ENCODE measurements at places on chromosomes 13 and 19.

GRCh38 chr19:1173159-1173844 lies 766 bp downstream of the SBNO2 start:
- peak; percentile 22 for DNase-seq

- peak; percentile 64 for DNase-seq
These were observed 23.1 kb upstream of the SPRY2 start for GRCh38 chr13:80363890-80364503.

DNA sequence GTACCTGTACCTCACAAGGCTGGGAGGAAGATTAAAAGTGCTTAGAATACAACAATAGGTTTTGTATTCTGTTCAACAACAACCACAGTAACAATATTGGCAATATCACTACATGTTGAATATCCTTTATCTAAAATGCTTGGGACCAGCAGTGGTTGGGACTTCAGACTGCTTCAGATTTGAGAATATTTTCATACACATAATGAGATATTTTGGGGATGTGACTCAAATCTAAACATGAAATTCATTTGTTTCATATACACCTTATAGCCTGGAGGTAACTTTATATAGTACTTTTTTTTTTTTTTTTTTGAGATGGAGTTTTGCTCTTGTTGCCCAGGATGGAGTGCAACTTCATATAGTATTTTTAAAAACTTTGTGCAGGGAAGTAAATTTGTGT lies 73.9 kb downstream of the USP12 start:
- DNase-seq: no peak

DNA sequence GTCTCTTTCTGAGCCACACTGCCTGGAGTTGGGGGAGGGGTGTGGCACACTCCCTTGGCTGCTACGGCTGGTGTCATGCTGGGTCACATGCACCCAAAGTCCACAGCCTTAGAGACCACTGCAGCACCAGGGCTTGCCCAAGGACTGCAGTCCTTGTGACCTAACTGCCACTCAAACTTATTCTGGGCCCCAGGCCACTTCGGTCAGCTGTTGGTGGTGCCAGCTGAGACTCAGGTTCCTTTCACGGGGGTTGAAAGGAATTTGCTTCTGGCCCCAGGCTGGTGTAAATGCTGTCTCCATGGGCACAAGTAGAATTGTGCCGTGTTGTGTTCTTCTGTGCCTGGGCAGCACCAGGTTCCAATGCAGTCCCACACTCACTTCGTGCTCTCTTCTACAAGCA lies 9.5 kb upstream of the VN1R1 start:
- no peak for DNase-seq

DNA sequence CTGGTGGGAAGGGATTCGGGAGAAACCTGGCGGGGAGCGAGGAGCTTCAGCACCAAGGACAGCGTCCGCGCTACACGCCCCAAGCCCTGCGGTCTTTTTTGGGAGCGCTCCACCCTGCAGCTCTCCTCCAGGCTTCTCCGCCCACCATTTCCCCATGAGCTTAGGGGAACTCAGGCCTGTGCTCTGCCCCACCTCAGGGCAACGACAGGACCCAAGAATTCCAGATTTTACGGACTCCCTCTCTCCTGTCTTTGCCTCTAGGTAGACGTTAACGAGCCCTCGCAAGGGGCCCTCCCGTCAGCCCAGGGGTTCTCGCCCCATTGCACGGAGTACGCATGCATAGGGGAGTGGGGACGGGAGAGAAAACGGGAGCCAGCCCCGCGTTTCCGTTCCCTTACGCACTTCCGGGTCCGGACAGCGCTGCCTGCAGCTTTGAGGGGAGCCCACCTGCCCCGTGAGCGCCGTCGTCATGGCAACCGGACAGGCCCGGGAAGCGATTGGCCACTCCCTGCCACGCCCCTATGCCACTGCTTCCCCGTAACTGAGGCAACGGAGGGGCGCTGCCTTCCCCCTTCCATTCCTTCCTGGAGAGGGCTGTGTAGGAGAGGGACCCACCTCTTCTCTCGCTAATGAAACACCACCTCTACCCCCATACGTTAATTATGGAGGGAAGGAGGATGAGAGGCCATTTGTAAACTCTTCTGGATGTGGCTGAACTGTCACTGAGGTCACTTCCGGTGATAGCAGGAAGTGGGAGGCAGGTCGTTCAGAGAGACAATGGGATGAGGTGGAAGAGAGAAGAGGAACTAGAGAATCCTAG lies 20.8 kb downstream of the NOVA2 start:
- DNase-seq: peak; percentile 72

DNA sequence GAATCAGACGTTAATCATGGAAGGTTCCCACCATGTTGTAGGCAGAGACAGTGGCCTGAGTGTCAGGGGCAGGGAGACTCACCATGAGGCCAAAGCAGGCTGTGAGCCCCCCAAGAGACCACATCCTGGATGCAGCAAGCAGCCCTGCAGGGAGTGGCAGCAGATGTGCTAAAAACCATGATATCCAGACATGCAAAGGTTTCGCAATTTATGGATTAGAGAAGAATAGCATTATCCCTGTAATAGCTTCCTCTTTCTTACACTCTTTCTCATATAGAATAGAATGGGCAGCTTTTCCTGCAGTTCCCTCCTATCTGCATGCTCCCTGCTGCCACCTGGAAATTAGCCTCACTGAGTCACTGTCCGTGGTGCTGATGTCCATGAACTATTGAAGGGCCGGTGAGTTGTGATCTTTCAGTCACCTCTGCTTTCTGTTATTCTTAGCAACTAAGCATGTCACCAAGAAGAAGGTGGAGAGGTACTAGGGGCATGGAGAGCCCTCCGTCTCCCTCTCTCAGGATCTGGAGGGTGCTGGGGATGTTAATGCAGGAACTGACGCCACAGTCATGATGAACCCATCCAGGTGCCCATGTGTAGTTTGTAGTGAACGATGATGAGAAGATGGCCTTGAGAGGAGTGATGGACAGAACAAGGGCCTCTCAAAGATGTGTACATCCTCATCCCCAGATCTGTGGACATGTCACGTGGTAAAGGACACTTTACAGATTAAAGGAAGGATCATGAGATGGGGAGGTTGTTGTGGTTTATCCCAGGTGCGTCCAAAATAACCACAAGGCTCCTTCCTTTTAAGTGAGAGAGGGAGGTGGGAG lies 9.9 kb downstream of the CEACAM4 start:
- peak; percentile 35 for DNase-seq

DNA sequence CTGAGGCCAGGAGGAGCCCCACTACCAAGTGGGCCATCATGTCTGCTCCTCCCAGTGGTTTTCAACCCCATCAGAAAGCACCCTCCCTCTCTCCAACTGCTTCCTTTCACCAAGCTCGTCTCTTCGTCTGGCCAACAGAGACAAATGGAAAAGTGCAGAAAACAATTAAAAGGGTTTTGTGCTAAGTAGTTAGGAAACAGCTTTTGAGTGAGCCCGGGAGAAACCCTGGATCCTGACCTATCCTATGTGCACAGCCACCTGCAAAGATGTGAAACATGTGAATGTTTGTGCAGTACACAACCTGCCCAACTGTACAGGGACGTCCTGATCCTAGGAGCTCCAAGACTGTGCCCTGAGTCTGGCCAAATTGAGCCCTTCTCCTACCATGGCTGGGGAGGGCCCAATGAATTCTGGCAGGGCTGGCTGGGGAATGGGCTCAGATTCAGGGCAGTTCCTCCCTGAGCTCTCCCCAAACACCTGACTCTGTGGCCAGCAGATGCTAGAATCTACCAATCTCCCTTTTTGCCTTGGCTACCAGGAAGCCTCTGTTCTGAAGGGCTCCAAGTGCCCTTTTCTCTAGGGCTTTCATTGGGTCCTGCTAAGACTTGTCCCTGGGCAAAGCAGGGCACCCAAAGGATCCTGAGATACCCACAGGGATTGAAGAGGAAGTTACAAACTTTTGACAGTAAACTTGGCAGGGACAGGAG lies 7.9 kb downstream of the TLE5 start:
- no peak for DNase-seq

DNA sequence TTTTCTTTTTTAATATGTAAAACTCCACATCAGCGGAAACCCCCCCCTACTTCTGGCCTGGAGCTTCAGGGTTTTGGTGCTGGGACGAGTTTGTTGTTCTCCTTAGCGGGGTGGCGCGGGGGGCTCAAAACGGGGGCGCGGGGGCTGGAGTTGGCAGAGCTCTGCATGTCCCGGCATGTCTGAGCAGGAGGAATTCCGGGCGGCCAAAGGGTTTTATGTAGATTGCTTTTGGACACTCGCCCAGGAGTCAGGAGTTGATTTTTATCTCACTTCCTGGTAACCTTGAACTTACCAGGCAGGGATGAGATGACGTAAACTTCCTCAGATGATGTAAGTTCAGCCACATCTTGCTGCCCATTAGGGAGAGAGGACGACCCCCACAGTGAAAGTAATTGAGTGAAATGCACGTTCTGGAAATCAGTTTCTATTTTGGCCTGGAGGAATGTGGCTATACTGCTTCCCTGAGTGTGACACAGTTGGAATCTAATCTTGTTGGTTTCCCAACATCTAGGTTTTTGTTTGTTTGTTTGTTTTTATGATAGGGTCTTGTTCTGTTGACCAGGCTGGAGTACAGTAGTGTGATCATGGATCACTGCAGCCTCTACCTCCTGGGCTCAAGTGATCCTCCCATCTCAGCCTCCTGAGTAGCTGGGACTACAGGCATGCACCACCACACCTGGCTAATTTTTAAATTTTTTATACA lies 21.0 kb upstream of the GDF15 start:
- DNase-seq: peak; percentile 100

- DNase-seq: no peak
These were observed 95.0 kb upstream of the KLF12 start for GRCh38 chr13:74229242-74229641.

GRCh38 chr13:39935155-39935554 lies 279.7 kb downstream of the COG6 start:
- no peak for DNase-seq

GRCh38 chr19:33627962-33628839 lies 6.4 kb downstream of the CHST8 start:
- no peak for DNase-seq

DNA sequence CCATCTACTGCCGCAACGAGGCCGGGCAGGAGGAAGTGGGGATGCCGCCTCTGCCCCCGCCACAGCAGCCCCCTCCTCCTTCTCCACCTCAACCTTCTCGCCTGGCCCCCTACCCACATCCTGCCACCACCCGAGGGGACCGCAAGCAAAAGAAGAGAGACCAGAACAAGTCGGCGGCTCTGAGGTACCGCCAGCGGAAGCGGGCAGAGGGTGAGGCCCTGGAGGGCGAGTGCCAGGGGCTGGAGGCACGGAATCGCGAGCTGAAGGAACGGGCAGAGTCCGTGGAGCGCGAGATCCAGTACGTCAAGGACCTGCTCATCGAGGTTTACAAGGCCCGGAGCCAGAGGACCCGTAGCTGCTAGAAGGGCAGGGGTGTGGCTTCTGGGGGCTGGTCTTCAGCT lies 3.4 kb upstream of the NUP62 start:
- DNase-seq: no peak

GRCh38 chr13:79861731-79862130 lies 380.8 kb downstream of the NDFIP2 start:
- no peak for DNase-seq

- DNase-seq: no peak
These were observed 67.2 kb downstream of the HSPH1 start for GRCh38 chr13:31094331-31095015.

- DNase-seq: peak; percentile 49
These were observed 1629.4 kb downstream of the PCDH9 start for GRCh38 chr13:65600702-65601101.

GRCh38 chr13:44388427-44389059 lies 14.9 kb downstream of the SERP2 start:
- DNase-seq: no peak

GRCh38 chr13:105660561-105660960 lies 874.9 kb downstream of the EFNB2 start:
- DNase-seq: no peak

DNA sequence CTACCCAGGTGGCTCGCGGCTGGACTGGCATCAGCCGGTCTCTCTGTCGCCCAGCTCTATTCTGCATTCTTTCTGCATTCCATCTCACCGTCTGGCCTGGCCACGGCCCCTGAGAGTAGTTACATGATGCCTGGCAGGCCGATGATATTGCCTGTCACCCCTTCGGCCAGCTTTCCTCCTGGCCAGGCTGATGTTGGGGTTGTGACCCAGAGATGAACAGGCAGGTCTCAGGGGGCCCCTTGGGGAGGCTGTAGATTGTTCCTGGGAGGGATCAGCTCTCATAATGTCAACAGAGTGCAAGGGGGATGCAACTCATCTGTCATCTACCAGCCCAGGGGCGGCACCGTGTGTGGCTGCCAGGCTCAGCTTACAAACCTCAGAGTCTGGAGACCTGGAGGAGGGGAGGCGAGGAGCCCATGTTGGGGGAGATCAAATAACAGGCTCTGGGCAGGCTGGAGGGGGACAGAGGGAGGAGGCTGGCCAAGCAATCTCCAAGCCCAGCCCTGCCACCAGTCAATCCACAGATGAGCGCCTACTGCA lies 13.6 kb upstream of the FBXO17 start:
- no peak for DNase-seq

- DNase-seq: peak; percentile 60
These were observed 38.6 kb downstream of the ZNF823 start for GRCh38 chr19:11699931-11700794.

- DNase-seq: no peak
These were observed 208.4 kb upstream of the RXFP2 start for GRCh38 chr13:31530922-31531321.

DNA sequence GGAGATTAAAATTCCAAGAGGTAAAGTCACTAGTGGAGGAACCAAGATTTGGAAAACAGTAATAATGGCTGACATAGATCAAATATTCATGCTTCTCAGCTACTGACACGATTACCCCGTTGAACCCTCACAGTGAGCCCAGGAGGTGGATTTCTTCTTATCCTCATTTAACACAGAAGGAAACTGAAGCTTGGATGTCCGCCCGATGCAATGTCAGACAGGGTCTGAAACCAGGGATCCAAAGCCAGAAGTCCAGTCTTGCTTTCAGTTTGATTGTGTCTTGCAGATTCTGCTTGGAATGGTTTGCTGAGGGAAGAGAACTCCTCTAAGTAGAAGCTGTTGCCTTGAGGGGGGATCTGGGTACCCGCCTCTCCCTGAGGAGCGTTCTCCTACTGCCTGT lies 404.7 kb downstream of the KCNRG start:
- no peak for DNase-seq

- DNase-seq: no peak
These were observed 59.4 kb upstream of the ZNF536 start for GRCh38 chr19:30312582-30313352.

GRCh38 chr19:42285988-42286348 lies 16.0 kb upstream of the PRR19 start:
- no peak for DNase-seq

GRCh38 chr13:46605825-46606554 lies 53.0 kb downstream of the LRCH1 start:
- DNase-seq: no peak

GRCh38 chr19:14385492-14385891 lies 4.2 kb downstream of the ADGRE5 start:
- DNase-seq: no peak

- DNase-seq: peak; percentile 54
These were observed 6.6 kb downstream of the ZBTB7A start for GRCh38 chr19:4059891-4060620.

- DNase-seq: no peak
These were observed 124.1 kb downstream of the PCCA start for GRCh38 chr13:100212904-100213553.
